ENCODE measurements at places on chromosomes 11 and 22.

DNA sequence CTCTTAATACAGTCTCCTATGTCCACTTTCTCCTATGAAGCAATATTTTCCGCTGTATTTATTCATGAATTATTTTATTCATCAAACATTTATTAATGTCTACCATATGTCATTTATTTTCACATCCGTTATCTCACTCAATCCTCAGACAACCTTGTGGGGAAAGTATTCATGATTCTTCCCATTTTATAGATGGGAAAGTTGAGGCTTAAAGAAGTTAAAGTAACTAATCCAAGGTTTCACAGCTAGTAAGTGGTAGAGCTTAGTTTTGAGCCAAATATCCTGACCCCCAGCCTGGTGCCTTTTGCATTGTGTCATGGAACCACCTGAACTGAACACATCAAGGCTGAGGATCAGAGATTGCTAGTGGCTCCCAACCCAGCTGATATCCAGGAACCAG is 66.6 kb downstream of the ISX start:
- DNase-seq = no peak

DNA sequence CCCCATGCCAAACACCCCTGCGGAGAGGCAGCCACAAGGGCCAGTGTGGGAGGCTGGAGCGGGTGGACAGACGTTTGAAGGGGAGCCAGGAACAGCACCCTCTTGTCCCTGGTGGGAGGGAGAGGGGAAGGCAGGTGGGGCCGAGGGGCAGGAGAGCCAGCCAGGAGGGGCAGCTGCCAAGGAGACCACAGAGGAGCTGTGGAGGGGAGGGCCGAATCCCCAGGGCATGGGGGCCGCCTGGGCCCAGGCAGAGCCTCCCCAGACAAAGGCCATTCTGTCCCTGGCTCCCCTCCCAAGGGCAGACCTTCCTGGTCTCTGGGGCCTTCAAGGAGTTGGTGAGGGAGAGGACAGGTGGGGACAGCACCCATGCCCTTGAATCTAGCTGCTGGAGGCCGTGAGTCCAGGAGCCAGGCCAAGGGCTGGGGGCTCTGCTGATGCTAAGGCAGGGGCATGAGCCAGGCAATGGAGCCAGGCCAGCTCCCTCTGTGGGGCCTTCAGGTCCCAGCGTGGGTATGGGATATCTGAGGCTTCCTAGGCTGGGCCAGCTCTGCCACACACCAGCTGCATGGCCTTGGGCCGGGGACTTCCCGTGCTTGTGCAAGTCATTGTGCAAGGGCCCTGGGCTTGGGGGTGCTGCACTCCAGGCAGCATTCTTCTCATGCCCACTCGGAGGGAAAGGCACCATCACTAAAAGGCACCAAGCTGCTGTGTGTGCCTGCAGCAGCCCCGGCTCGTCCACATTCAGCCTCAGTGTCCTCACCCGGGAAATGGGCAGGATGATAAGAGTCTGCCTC is 11.4 kb downstream of the EMID1 start:
- no peak for DNase-seq

DNA sequence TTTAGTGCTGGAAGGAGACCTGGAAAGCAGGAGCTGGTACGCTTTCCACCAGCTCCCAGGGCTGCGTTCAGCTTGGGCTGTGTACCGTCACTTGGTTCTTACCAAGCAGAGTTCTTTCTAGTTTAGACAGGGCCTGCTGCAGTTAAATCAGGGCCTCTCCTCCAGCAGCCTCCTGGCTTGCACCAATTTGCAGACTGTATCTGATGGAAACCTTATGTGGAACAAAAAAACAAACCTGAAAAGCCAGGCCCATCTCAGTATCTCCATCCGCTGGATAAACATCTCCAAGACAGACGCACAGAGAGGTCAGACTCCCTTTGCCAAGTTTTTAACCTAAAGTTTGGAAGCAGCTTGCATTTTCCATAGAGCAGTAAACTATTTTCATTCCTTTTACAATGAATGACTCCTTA is 288.6 kb upstream of the SORL1-AS1 start:
- no peak for DNase-seq

DNA sequence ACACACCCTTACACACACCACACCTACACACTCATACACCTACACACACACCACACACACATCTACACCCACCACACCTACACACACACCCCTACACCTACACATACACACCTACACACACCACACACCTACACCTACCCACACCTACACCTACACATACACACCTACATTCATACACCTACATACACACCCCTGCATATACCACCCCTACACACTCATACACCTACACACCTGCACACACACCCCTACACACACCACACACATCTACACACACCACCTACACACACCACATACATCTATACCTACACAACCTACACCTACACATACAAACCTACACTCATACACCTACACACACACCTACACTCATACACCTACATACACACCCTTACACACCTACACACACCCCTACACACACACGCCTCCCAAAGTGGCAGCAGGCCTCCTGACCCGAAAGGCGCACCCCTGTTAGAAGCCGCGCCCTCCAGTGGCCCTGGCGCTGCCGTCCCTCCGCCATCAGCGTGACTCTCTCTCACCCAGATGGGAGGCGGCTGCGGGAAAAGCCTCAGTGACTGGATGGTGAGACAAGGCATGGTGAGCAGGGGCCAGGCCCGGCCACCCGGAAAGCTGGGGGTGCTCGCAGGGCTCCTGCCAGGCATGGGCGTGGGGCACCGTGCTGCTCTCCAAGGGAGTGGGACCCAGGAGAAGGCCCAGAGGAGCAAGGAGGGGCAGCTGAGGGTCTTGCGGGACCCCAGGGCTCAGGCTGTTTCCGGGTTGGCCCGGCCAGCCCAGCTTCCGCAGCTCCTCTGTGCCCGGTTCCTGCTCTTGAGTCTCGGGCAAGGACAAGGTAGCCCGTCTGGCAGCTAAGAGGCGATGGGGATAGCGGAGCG is 37.0 kb upstream of the HMOX1 start:
- no peak for DNase-seq

DNA sequence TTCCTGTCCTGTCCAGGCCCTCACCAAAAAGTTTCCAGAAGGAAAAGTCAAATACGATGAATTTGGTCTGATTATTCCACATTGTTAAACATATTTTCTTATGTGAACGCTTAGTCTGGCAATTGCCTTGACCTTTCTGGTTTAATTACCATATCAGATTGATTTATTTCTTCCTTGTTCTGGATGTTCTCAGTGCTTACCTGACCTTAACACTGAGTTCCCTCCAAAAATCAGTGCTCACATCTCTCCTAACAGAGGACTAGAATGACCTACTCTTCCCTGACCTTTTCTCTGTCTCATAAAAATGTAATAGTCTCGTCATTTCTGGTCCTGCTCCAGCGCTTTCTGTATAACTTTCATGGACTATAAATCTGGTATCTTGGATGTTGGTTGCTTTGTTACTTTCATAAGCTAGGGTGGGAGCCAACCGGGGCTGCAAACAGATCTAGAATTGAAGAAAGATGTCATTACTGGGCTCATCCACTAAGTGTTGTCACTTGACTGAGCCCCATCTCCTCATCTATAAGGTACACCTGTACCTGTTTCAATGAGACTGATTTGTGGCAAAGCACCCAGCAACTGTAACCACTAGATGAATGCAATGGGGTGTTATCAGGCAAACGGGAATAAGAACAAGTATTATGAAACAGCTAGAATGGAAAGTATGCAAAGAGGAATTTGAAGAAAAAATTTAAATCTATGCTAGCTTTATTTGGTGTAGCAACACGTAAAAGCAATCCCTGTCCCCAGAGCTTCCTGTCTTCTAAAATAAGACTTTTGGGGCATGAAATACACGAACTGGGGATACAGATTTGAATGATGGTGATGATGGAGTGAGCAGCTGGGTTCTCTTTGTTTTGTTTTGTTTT is 2.4 kb downstream of the FADS2 start:
- DNase-seq = no peak

GRCh38 chr22:44448271-44448830 is 49.7 kb downstream of the RTL6 start:
- DNase-seq = no peak

All from stimulated activated CD8-positive, alpha-beta memory T cell treated with anti-CD3 and anti-CD28 coated beads, Interleukin-7, amount 100 ng/mL, for 1 hour (primary cell).